ENCODE measurements at places on chromosomes 3 and 15.
A peak's percentile ranks its signal among the peaks of the same experiment; 100 is the strongest.

DNA sequence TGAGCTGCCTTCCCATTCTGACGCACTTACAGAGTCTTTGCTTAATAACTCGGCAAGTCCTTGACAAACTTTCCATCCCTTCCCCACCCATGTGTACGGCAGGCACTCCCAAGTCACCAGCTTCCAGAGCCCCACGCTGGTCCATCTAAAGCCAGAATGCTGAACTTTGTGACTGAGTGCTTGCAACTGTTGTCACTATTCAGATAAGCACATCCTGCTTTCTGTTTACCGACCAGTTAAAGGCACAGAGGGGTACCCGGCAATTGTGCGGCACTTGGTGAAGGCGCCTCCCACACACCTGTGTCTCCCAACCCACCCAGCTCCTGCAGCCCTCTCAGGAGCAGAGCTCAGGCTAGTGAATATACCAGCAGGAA is 430.6 kb downstream of the FOXP1 start:
- no peak for DNase-seq

DNA sequence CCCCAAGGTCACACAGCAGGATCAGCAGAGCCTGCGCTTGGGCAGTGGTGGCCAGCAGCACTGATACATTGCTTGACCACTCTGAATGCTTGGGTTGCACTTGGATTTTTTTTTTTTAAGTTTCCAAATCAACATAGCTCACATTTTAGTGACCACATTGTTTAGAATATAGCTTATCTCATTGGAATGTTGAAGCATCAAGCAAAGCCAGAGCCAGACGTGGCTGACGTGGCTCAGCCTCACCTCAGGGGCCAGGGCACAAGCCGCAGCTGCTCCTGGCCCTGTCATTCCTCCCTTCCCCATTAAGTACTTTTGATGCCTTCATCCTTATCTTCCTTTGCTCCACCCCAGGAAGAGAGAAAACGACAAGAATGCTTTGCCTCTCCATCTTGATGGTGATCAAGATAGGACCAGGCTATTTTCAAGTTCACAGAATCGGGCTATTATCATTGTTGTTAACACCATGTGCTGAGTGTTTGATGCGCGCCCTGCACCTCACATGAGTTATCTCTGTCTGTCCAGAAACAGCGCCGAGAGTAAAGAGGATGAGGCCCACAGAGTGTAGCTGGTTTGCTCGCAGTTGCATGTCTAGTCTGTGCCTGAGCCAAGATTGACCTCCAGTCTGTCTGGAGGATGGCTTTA is 75.8 kb downstream of the AAGAB start:
- DNase-seq: no peak

- DNase-seq: no peak
Measured at GRCh38 chr3:101976473-101976872, 127.2 kb downstream of the NFKBIZ start.

DNA sequence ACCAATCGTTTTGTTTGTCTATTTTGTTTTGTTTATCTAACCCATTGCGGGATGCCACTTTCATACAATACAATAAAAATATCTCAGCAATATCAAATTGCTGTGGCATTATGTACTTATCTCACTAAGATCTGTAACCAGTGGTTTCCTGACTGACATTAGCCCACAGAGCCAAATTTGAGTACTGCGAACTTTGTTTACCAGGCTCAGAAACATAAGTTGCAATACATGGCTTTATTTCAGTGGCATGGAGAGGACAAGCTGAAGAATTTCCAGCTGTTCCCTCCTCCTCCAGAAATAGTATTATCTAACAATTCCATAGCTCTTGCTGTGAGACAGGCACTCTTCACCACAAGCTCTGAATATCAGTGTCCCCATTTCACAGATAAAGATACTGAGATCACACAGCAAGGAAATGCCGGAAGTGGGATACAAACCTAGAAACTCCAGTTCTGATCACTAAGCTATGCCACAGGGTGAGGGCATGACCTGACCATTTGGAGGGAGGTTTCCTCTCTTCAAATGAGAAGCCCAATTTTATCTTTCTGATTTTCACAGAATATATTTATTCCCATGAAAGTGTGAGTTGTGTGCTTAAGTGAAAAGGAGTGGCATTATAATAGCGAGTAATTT is 469.9 kb upstream of the CBLB start:
- DNase-seq: no peak

DNA sequence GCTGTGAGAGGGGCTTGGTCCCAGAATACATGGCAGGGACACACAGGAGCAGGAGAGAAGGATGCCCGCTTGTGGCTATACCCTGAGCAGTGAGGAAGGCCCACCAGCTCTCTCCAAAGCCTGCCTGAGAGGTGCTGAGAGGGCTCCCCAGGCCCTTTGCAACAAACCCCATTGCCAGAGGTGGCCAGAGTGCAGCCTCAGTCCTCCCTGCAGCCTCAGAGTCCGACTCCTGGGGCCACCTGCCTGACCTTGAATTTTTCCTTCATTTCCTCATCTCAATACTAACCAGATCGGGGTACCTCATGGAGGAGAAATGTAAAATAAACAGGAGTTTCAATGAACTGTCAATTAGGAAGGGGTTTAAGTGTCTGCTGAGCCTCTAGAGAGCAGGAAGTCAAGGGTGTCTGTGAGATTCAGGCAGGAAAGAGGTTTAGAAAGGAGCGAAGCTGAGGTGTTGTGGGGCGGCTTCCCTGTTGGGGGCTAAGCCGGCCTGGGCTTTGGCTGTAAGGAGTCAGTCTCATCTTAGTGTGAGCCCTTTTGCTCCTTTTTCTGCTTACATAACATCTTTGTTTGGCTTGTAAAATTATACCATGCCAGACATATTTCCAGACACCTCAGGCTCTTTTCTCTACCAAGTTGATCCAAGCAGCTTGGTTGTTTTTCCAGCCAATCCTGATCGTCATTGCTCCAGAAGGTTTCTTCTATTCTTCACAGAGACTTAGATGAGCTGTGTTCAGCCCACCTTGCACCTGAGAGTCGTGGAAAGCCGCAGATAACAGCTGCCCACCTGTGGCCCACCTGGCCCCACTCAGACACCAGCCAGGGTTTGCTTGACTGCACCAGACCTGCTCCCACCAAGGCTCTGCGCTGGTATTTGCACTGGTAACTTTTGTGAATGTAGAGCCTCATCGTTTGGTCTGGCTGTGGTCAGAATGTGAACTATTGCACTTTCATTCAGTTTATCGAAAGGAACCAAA is 36.7 kb downstream of the CMTM7 start:
- DNase-seq: no peak

DNA sequence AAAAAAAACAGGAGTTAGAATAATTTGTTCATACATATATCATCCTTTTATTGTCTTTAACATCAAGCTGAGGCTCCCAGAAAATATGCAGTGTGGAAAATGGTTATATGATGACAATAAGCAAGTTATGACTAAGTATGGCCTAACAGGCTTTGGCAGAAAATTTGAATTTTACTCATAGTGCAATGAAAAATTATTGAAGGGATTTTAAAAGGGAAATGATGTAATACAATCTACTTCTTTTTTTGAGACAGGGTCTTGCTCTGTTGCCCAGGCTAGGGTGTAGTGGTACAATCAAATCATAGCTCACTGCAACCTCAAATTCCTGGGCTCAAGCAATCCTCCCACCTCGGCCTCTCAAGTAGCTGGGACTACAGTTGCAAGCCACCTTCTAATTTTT is 78.7 kb downstream of the FAIM start:
- no peak for DNase-seq

DNA sequence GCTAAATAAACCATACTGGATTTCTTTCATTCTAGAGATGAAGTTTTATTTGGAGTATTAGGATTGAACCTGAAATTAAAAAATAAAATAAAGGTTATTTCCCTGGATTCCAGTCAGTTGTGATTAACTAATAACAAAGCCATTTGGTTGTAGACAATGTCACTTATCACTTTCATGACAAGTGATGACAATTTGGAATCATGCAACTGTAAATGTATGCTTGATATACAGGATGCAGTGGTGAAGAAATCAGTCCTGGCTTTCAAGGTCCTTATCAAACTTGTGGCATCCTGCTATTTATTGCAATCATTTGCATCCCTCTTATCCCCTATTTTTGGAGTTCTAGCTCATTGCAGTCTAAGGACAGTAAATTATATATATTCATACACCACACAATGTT is 425.2 kb downstream of the CHL1 start:
- DNase-seq: no peak

DNA sequence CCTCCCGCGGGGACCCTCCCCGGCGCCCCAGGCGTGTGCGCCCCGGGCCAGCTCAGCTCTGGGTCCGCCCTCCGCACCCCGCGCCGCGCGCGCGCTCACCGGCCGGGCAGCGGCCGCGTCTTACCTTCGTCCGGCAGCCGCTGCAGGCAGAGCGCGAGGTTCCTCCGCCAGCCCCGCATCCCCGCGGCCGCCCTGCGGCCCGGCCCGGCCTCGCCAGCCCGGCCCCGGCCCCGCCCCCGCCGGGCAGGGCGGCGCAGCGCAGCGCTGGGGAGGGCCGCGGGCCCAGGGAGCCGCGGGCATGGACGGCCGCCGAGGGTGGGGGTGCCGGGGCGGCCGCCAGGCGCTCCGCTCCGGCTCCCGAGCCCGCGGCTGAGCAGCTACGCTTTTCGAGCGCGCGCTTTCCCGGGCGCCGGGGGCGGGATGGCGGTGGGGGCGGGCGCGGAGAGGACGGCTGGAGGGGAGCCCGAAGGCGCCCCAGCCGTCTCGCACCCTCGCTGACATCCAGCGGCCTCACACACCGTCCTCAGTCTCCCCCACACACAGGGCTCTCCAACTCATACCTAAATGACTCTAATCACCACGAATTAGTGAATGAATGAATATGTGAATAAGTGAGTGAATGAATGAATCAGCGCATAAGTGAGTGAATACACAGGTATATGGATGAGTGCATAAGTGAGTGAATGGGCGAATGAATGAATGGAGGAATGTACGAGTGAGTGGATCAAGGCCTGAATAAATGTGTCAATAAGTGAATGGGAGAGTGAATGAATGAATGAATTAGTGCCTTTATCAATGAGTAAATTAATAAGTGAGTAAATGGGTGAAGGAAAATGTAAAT is 48.5 kb upstream of the CCDC174 start:
- DNase-seq: no peak

GRCh38 chr15:31296646-31297574 is 29.7 kb upstream of the KLF13 start:
- no peak for DNase-seq

DNA sequence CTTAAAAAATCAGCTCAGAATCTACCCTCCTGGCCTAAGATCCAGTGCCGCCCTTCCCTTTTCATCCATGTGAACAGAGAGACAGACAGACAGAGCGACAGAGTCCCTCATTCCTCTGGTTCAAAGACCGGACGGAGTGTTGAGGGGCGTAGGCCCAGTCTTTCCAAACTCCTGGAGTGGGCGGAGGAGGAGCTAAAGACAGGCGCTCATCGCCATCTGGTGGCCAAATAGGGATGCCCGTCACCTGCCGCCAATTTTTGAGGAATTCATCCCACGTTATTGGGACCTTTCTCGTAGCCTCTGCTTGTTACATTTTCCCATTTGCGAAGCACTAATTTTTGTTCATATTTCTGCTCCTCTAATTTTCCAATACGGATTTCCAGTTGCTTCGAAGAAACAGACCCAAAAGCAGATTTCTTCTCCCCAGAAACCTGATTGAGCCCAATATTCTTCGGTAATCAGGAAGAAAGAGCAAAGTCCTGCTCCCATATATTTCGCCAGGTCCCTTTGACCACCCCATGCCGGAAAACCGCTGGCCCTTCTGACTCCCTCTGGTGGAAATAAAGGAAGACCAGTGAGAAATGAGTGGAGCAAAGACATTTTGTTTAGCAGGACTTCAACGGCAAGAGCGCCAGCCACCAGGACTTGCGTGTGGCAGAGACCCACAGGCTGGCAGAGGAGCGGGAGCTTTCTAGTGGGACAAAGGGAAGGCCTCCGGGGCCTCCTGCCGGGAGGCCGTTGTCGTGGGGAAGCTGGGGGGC is 88.0 kb downstream of the LRRK1 start:
- peak; percentile 48 for DNase-seq

GRCh38 chr3:60384341-60384740 is 866.9 kb downstream of the FHIT start:
- no peak for DNase-seq

- DNase-seq: no peak
Measured at GRCh38 chr15:39028069-39028468, 463.5 kb upstream of the RASGRP1 start.

- DNase-seq: no peak
Measured at GRCh38 chr3:176906046-176906905, 291.0 kb downstream of the TBL1XR1 start.

- DNase-seq: no peak
Measured at GRCh38 chr3:169627073-169627472, 36.4 kb downstream of the MECOM start.

DNA sequence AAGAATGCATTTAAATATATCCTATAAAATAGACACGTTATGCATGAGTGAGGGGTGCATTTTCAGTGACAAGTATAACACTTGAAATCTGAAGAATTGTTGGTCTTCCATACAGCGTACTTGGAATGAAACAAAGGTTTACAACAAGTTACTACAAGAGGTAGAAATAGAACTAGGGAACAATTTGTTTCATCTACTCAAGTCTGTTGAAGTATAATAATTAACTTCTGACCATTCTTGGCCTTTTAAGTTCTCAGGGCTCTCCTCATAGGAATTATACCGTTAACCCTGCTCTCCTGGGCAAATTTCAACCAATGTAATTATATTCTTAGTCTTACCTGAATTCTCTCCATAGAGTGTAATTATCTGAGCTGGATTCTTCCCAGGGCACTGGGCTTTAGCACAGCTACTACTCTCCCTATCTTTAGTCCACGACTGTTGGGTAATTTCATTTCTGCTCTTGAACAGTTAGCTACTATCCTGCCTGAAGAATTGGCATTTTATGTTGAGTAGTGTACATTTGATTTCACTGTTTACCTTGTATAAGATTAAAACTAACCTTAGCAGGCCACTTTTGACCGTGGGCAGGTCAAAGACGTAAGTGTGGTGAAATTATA is 100.6 kb downstream of the UBE2E2 start:
- DNase-seq: no peak

GRCh38 chr15:40772014-40772413 is 2.2 kb downstream of the C15orf62 start:
- no peak for DNase-seq

GRCh38 chr15:36432161-36432560 is 147.3 kb upstream of the CDIN1 start:
- no peak for DNase-seq

DNA sequence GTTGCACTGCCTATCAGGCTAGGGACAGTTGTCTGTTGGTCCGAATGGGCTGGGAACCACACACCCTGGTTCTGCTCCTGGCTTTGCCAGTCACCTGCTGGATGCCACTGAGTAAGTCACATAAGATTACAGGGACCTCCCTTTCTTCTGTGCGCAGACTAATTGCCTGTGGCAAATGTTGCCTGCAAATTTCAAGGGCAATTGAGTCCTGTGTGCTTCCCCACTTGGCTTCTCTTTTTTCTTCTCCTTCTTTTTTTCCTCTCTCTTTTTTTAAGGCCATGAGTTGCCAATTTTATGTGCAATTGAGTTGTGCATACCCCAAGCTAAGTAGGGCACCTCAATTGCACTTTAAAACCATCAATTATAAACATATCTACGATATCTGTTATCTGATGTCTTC is 963.4 kb downstream of the MCTP2 start:
- DNase-seq: no peak

Measured in stimulated activated CD8-positive, alpha-beta memory T cell treated with anti-CD3 and anti-CD28 coated beads, Interleukin-2, amount 100 ng/mL, for 48 hours (primary cell).